ENCODE measurements at places on chromosomes 16 and 17.

- no peak for DNase-seq
Observed at GRCh38 chr17:16406742-16407674, 8.4 kb upstream of the TRPV2 start.

- DNase-seq: no peak
Observed at GRCh38 chr16:20388854-20389253, 15.7 kb downstream of the PDILT start.

DNA sequence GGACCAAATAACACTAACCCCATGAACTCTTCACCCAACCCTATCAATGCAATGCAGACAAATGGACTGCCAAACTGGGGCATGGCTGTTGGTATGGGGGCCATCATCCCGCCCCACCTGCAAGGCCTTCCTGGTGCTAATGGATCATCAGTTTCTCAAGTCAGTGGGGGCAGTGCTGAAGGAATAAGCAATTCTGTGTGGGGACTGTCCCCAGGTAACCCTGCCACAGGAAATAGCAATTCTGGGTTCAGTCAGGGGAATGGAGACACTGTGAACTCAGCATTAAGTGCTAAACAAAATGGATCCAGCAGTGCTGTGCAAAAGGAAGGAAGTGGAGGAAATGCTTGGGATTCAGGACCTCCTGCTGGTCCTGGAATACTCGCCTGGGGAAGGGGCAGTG lies 78.9 kb downstream of the TMC6 start:
- DNase-seq: no peak

- DNase-seq: no peak
Observed at GRCh38 chr17:38425744-38426143, 2.5 kb upstream of the ARHGAP23 start.

GRCh38 chr16:71426880-71427615 lies 14.8 kb downstream of the TLE7 start:
- no peak for DNase-seq

- DNase-seq: peak; percentile 77
Observed at GRCh38 chr16:83715217-83715920, 92.4 kb upstream of the HSBP1 start.

DNA sequence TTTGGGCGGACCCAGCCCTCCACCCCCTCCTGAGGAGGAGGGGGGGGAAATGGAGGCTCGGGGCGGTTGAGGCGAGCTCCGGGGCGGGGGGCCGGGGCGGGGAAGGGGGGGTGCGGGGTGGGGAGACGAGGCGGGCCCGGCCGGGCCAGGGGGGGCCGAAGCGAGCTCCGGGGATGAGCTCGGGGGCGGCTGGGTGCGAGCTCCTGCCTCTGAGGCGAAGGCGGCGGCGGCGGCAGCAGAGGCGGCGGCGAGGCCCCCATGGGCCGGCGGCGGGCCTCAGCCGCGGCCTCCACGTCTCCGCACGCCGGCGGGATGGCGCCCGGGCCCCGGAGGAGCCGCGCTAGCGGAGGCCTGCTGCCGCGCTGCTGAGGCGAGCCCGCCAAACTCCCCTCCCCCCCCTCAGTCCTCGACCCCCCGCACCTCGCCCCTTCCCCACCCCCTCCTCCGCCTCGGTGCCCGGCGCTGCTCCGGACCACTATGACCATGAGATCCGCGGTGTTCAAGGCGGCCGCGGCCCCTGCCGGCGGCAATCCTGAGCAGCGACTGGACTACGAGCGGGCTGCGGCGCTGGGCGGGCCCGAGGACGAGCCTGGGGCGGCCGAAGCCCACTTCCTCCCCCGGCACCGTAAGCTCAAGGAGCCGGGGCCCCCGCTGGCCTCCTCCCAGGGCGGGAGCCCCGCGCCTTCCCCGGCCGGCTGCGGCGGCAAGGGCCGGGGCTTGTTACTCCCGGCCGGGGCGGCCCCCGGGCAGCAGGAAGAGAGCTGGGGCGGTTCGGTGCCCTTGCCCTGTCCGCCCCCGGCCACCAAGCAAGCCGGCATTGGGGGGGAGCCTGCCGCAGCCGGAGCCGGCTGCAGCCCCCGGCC lies 596 bp downstream of the MSL1 start:
- DNase-seq: no peak

GRCh38 chr16:11913425-11914079 lies 2.2 kb downstream of the GSPT1 start:
- DNase-seq: no peak

DNA sequence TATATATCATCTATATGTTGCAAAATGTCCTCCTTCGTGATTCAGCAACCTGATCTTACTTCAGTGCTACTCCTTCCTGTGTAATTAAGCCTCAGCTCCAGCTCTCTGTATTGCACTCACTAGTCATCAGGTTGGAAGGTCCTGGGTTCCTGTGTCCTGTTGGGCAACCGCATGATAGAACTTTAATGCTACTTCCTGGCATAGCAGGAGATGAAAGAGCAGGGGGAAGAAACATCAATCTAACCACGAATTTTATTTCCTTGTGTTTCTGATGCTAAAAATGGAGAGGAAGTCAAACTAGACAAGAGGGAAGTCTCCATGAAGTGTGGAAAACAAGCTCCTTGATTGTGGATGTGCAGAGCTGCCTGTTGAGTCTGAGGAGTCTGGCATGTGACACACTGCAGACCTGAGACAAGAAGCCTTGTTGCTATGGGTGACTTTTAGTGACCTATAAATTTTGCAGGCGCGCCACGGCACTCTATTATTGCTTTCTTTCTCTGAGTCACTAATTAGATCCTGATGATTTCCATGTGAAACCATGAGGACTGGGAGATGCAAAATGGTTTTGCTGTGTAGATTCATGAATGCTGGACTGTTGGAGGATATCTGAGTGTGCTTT lies 25.6 kb downstream of the IGSF6 start:
- DNase-seq: no peak

DNA sequence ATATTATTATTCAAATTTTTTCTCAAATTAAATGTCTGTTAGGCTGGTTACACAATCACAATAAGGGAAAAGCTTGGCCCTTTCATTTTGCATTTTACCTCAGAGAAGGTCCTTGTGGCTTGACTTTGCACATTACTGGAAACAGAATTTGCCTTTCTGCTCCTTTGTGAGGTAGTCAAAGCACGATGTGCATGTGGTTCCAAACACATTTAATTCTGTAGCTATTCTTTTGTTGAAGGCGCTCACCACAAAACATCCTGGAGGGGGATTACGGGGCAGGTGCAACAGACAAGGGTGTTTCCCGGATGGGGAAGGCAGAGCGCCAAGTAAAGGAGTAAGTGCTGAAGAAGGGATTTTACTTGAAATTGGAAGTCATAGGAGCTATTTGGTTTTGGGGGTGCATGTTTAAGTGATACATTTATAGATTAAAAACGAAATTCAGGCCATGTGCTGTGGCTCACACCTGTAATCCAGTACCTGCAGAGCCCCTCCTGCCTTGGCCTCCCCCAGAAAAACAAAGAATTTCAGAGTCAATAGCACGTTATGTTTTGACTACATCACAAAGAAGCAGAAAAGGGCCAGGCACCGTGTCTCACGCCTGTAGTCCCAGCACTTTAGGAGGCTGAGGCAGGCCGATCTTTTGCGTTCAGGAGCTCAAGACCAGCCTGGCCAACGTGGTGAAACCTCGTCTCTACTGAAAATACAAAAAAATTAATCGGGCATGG lies 31.2 kb upstream of the TENT4B start:
- no peak for DNase-seq

GRCh38 chr17:27430383-27430840 lies 25.8 kb upstream of the KSR1 start:
- DNase-seq: no peak

- DNase-seq: peak; percentile 42
Observed at GRCh38 chr16:85316321-85316919, 204.1 kb upstream of the CIBAR2 start.

GRCh38 chr16:4325253-4325758 lies 9.4 kb downstream of the GLIS2 start:
- DNase-seq: no peak

DNA sequence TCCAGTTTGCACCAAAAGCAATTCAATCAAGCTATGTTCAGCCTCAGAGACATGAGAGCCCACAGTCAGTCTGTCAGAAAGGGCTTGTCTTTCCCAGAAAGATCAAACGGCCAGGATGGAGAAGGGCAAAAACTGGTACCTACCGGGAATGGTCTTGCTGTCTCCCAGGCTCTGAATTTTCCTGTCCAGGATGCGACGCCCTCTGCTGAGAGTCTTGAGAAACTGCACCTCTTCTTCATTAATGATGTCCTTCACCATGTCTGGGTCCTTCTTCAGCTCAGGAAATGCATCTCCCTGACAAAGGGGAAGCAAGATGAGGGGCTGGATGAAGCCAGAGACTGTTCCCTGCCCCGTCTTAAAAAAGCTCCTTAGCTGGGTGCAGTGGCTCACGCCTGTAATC lies 15.8 kb upstream of the EXOSC6 start:
- peak; percentile 3 for DNase-seq

DNA sequence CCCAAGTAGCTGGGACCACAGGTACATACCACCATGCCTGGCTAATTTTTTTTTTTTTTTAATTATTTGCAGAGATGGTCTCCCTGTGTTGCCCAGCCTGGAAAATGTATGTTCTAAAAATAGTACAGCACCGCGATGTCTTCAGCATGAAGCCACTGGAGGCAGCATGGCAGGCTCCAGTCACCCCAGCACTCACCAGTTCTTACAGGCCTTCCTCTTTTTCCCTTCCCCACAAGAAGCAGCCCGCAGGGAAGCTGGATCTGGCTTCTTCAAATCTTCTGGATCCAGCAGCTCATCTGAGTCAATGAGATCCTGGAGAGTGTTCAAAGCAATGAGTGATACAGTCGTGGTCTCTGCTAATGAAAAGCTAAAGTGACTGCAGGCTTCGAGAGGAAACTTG lies 16.2 kb downstream of the CIAPIN1 start:
- no peak for DNase-seq

GRCh38 chr17:44308865-44309264 lies 464 bp downstream of the RUNDC3A start:
- DNase-seq: peak; percentile 24

Data from NCI-H510A treated with DMSO at 0.1 percent for 48 hours (cell line).